ENCODE measurements at places on chromosomes 12 and 14.
A peak's percentile ranks its signal among the peaks of the same experiment; 100 is the strongest.

DNA sequence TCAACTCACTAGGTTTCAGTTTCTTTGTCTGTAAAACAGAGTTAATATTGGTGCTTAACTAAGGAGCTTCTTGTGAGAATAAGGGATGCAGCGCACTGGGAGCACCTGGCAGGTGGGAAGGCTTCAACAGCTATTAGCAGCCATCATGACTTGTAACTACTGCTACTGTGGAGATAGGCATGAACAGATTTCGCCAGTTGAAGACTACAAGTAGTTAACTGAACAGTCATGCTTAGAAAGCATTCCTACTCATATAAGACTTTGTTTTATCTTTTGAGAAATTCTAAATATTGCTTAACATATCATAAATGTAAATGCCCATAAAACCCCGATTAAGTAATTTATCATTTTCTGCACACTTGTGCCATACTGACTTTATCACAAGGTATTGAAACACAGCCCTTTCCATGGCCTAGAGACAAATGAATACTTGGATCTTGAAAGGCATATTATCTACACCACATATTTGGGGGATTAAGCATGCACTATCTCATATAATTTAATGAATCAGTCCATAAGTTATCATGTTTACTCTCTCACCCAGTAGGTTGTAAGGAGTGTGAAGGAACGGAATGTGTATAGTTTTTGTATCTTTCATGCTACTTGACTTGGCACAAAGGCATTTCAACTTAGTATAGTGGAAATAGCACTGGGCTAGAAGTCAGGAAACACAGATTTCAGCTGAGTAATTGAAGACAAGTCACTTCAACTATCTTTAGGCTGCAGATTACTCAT lies 16.1 kb downstream of the NTN4 start:
- DNase-seq = no peak

DNA sequence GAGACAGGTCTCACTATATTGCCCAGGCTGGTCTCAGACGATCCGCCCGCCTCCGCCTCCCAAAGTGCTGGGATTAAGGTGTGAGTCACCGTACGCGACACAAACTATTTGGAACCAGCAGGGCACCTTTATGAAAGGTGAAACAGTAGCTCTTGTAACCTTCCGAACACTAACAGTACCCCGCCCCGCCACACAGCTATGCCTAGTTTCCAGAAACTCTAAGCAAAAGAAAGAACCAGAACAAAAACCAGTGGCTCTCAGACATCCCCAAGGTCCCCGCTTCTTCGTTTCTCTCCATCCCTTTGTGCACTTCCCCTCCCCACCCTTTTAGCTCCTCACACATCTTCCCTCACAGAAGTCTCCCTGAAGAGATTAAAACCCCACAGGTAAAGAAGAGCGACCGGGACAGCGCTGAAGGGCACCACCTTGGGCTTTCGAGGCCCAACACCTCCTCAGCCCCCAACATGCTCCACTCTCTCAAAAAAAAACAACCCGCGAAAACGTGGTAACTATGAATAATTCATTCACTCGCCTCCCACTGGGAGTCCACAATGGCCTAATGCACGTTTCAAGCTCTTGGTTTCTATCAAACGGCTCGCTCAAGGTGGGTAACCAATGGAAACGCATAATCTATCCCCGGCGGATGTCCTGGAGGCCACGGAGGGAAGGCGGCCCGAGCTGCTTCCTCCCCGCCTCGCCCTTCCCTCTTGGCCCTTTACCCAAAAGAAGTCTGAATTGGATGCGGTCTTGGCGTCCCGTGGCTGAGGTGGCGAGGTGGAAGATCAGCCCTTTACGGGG lies 877 bp downstream of the BAG5 start:
- peak; percentile 55 for DNase-seq

DNA sequence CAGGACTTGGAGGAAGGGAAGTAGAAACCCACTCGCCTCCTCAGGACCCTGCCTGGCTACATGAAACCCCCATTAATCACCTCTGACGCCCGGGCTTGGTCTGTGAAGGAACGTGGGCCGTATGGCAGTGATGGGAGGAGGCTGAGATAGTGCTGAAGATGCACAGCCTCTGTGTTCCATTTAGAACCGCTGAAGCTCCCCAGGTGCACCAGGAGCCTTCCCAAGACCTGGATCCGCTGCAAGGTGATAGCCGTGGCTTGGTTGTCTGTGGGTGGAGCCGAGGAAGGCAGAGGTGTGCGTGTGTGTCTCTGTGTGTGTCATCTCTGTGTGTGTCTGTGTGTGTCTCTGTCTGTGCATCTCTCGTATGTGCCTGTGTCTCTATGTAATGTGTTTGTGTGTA lies 293.1 kb downstream of the CACNA1C start:
- DNase-seq = no peak

- no peak for DNase-seq
Observed at GRCh38 chr12:131941116-131941986, 8.4 kb upstream of the EP400 start.

DNA sequence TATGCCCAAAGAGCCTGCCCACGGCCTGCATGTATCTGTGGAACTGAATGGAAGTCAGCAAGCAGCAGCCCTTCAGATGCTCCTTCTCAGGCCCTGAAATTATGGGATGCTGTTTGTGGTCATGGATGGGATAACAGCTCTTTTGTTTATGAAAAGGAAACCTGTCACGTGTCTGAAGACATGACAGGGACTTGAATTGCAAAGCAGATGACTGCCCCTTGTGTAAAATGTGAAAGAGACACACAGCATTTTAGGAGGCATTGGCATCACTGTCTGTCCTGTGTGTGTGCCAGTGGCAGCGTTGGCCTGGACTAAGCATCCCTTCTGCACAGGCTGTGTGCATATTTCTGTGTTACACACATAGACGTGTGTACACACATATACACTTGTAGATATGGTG lies 192.1 kb downstream of the VRK1 start:
- no peak for DNase-seq

DNA sequence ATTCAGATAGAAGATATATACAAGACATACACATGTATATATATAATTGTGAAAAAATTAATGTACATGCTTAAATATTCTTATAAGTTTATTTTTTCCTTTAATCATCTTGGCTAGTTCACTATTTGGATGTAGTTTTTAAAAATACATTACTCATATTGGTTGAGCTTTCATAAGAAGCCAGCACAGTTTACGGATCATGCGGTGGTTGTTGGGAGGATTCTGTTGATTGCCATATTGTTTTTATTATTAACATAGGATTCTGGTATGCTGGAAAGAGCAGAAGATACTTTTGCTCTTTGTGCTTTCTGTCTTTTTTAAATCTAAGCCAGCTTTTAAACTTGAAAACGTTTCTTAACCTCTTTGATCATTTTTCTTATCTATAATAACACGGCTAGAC lies 163.4 kb downstream of the OTOGL start:
- DNase-seq = no peak

- no peak for DNase-seq
Observed at GRCh38 chr12:47799357-47799955, 20.2 kb downstream of the HDAC7 start.

- DNase-seq = no peak
Observed at GRCh38 chr12:121176826-121177529, 33.0 kb upstream of the P2RX4 start.

GRCh38 chr12:48994224-48995085 lies 4.7 kb downstream of the DDN start:
- no peak for DNase-seq

DNA sequence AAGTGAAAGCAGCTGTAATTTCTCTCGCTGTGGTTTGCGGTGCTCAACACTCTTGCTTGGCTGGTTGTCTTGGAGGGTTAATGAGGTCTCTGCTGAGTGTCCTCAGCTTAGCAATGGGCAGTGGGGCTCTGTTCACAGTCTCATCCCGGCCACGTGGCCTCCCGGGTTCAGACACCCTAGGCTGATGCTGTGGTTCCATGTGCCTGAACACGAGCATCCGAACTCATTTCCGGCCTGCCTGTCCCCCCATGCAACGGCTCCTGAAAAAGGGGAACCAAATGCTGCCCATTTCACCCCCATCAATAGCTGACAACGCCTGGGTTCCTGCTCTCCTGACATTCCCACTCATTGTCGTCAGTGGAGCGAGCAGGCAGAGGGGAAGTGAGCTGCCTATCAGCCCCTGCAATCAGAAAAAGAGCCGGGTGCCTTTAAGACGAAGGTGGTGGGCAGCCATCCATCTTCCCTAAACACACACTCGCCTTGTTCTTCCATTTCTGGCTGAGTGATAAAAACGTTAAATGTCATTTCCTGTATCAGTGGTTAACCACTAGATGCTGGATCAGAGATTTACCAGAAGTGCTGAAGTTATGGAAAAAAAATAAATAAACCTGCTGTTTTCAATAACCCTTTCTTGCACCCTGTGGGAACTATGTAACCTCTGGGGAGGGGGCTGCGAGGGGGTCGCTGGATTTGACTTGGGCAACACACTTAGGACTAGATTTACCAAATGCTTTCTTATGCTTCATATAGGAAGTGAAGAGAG lies 60.3 kb upstream of the BCL2L14 start:
- DNase-seq = no peak

- no peak for DNase-seq
Observed at GRCh38 chr14:37864861-37865718, 269.7 kb downstream of the TTC6 start.

- DNase-seq = no peak
Observed at GRCh38 chr12:19561411-19561961, 122.2 kb downstream of the AEBP2 start.

GRCh38 chr14:95614349-95614748 lies 71.9 kb upstream of the TCL1B start:
- DNase-seq = peak; percentile 63

DNA sequence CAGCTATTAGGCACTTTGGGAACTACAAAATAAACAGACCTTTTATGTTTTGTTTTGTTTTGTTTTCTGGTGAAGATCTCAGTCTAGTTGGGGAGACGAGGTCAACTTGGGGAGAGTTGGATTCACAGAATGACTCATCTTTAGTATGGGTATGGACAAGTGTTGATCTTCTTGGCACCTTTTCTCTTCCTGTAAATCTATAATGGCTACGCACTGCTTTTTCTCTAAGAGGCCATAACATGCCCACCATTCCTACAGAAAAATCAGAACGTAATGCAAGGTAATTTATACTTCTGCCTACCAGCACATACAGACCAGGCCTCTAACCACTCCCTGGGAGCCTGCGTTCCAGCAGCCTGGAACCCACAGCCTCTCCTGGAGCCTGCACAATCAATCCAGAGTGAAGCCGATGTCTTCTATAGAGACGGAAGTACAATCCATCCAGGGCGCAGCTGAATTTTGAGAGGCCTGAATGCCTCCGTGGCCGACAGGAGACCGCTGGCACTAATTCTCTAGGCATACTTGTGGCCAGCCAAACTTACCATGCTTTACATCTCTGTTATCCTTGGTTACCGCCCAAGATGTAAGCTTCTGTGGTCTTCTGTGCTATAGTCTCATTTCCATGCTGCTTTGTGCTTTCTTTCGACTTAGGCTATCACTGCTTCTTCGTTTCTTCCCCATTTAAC lies 717 bp downstream of the PPHLN1 start:
- DNase-seq = no peak
